T-helper 17 cell (primary cell): ENCODE measurements at places on chromosomes 4 and X. TPM values are rescaled to one million over a fixed set of nuclear protein-coding genes. Genes with fewer than 3 reads are reported as not detected.

Gene MRPS18C
- total RNA-seq: 17.6 TPM

GRCh38 chr4:5341526-5341925 lies 290.2 kb downstream of the STK32B start:
- H3K4me3 ChIP-seq: no peak overlapping the region
- no peak for DNase-seq
- H3K27me3 ChIP-seq: no peaks in the 10 kb centered on the region
- H3K27ac ChIP-seq: no peak overlapping the region
- no peaks in the 10 kb centered on the region for H3K36me3 ChIP-seq

DNA sequence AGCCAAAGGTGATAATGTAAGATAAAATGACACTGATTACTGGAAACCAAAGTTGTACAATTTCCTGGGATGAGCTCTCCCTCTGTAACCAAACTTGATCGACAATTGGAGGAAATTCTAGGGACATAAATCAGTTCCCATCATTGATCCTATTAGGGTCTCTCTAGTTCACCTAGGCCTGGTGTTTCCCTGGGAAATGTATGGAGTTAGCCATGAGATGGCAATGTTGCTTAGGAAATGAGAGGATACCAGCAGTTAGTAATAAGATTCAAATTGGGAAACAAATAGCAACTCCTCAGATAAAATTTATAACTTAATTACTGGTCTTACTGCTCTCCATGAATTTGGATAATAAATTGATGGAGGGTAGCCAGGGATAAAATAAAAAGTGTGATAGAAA lies 52.2 kb downstream of the SPATA18 start:
- H3K4me1 ChIP-seq: no peaks in the 10 kb centered on the region
- H3K27ac ChIP-seq: no peak overlapping the region

GRCh38 chr4:159416996-159417395 lies 314.1 kb downstream of the RAPGEF2 start:
- H3K4me1 ChIP-seq: no peaks in the 10 kb centered on the region
- H3K4me3 ChIP-seq: no peak overlapping the region
- no peak overlapping the region for H3K27ac ChIP-seq
- H3K27me3 ChIP-seq: peaks cover 29% of the 10 kb centered on the region
- no peaks in the 10 kb centered on the region for H3K36me3 ChIP-seq
- DNase-seq: no peak

DNA sequence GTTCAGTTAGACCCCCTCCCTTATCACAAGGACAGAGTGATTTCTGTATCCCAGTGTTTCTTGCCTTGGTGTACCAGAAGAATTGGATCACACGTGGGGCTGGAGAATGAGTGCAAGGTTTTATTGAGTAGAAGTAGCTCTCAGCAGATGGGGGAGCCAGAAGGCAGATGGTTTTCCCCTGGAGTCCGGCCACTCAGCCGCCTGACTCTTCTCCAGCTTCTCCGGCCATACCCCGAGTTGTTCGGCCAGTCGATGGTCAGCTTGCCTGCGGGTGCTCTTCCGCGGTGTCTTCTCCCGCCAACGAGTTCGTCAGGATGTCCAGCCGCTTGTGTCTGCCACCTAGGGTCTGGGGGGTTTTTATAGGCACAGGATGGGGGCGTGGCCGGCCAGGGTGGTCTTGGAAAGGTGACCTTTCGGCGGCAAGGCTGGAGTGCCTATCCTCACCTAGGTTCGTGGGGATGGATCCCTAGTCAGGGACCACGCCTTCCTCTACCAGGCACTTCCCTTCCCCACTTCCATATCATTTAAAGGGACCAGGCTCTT lies 14.5 kb downstream of the GAB1 start:
- DNase-seq: no peak
- H3K27ac ChIP-seq: no peak overlapping the region
- no peaks in the 10 kb centered on the region for H3K4me1 ChIP-seq
- no peak overlapping the region for H3K4me3 ChIP-seq
